IPS DF 6.9 (cell line): ENCODE measurements at places on chromosomes 5 and 9.

GRCh38 chr5:150523472-150524350 is 15.8 kb downstream of the NDST1 start:
- peak; percentile 29 for DNase-seq

- DNase-seq, result no peak
Measured at GRCh38 chr5:96113170-96113939, 151.7 kb upstream of the ELL2 start.

GRCh38 chr5:170753311-170753710 is 30.2 kb upstream of the GABRP start:
- no peak for DNase-seq

- no peak for DNase-seq
Measured at GRCh38 chr9:129649726-129650679, 8.1 kb upstream of the ASB6 start.
